ENCODE measurements at places on chromosomes 2 and 18. TPM values are rescaled to one million over a fixed set of nuclear protein-coding genes. Genes with fewer than 3 reads are reported as not detected.

TUBB8B gene
- total RNA-seq, result not detected

ST8SIA3 gene
- not detected for total RNA-seq

EN1 gene
- not detected for total RNA-seq

IL36RN gene
- not detected for total RNA-seq

LTBP1 gene
- 398 TPM for total RNA-seq

DNA sequence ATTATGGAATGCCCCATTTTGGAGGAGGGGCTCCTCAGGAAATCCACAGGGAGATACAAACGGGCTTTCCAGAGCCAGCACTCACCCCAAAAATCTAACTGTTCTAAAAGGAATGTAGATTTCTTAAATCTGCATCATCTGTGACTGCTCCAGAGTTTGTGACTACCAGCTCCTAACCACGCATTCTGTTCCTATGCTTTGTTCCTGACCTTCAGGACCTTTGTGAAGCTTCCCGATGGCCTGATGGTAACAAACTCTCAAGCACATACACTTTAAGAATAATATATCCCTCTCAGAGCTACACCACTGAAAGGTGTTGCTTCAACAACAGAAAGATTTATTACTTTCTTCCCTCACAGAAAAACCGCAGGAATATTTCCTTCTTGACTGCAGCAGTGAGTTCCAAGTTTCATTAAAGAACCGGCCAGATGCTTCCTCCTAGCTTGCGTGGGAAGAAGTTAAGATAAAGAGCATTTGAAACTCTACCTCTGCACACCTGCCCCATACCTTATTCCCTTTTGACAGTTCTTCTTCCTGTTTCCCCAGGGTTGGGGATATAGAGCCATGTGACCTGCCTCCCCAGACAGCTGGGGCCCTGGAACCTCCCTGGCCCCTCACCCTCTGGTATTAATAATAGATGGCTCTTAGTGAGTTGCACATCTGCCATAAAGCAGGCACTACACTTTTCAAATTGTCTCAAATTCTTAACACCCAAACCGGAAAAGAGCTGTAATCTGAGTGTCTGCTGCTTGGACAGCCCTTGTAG lies 40.2 kb upstream of the EML4 start:
- no peak for DNase-seq

- DNase-seq, result peak; percentile 72
Observed at GRCh38 chr2:70943205-70943871, 7.6 kb downstream of the ATP6V1B1 start.

DNA sequence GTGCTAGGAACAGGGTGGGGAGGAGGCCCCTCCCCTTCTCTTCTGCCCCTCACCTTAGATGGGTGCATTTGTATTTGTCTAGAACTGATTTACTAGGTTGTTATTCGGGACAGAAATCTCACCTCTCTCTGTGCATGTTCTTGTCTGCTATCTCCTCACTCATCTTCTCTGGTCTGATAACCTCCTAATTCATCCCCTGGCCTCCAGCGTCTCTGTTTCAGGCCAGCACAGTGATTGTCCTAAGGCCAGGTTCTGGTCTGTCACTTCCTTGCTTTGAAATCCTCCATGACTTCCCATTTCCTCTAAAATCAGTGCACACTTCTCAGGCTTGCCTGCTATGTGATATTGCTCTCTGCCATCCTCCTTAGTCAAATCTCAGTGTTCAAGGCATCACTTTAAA lies 58.4 kb downstream of the CELF4 start:
- no peak for DNase-seq

GRCh38 chr18:37392648-37393047 lies 172.9 kb downstream of the CELF4 start:
- no peak for DNase-seq

GRCh38 chr2:10141736-10142639 lies 19.4 kb downstream of the RRM2 start:
- DNase-seq, result peak; percentile 63

DNA sequence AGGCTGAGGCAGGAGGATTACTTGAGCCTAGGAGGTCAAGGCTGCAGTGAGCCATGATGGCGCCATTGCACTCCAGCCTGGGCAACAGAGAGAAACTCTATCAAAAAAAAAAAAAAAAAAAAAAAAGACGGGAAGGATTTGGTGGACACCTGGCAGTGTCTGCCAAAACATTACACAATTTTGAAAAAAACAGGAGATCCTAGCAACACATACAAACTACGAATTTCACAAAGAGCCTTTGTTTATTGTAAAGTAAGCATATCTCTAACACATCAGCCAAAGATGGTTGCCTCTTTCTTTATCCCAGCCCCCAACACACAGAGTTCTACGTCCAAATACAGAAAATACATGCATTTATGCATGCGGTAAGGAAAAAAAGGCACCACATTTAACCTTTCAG lies 7.6 kb downstream of the GPR45 start:
- DNase-seq, result no peak
